ENCODE measurements at places on chromosomes 7 and 10.

- no peak for DNase-seq
These were observed 71.5 kb downstream of the XPNPEP1 start for GRCh38 chr10:109851616-109852474.

DNA sequence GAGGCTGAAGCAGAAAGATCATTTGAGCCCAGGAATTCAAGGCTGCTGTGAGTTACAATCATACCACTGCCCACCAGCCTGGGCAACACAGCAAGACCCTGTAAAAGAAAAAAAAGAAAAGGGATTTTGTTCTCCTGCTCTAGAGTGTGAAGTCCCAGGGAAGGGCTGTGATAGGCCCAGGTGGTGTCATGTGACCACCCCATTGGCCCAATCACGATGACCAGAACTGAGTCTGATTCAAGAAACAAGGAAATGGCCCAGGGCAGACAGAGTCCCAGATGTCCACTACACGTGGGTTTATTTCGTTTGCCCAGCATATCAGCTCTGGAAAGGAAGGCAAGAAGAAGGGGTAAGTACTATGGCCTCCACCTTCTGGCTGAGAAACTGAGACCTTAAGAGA, 81.3 kb upstream of the CUX1 start:
- no peak for DNase-seq

DNA sequence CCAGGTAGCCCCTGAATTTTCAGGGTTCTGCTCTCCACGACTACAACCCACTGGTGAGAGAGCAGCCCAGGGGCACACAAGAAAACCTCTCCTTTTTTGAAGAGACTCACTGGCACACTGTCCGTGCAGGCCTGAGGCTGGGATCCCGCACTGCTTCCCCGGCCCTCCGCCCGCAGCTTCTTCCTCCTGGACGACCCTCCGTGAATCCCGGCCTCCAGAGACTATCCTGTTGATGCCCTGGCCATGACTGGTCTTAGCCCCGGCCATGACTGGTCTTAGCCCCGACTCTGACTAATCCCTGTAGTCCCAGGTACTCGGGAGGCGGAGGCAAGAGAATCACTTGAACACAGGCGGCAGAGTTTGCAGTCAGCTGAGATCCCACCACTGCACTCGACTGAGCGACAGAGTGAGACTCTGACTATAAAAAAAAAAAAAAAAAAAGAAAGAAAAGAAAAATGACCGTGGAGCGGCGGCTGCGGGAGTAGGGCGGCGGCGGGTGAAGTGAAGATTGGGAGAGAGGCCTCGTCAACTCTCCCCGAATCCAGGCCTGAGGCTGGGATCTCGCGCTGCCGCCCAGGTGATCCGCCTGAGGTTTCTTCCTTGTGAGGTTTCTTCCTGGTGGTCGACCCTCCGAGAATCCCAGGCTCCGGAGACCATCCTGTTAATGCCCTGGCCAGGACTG, 196.4 kb downstream of the ZNF716 start:
- no peak for DNase-seq

DNA sequence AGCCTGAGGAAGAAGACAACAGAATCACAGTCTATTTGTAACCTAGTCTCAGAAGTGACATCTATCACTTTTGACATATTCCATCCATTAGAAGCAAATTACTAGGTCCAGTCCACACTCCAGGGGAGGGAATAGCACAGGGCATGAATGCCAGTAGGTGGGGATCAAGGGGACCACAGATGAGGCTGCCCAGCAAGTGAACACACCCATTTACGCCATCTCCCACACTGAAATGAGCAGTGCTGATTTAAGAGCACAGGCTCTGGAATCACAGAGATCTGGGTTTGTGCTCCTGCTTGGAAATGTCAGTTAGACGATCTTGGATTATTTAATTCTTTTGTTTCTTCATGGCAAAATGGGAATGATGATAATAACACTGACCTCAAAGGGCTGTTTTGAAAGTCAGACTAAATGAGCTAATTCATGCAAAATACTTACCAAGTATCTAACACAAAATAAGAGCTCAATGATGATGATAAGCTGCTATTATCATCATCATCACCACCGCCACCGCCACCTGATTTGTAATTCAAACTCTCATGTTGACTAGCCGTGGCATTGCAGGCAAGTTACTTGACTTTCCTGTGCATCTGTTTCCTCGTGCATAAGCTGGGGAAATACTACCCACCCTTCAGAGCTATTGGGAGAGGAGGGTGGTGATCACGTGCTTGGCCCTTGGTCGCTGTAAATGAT, 138.9 kb upstream of the KLF14 start:
- no peak for DNase-seq

DNA sequence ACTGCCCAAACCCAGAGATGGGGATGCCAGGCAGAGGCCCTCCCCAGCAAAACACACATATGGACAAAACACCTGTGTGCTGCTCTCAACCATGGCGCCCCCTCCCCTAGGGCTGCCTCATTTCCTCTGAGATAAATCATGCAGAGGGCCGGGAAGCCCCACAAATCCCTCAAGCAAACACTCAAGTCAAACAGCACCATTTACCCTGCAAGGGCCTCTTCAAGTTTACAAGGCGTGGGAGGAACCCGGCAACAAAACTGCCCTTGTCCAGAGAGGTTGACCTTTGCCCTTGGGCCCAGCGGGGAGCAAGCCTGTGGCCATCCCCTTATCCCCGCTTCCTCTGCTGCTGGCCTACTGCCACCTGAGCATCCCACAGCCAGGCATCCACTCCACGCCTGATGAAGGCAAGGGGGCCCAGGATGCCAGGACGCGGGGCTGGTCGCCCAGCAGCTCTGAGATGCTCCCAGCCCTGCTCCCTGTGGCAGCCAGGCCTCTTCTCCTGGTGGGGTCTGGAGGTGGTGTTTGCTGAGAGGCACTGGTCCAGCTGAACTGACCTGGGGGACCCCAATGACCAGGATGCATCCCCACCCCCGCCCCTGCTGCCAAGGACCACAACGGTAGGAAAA, 77.4 kb downstream of the DLG5 start:
- no peak for DNase-seq

DNA sequence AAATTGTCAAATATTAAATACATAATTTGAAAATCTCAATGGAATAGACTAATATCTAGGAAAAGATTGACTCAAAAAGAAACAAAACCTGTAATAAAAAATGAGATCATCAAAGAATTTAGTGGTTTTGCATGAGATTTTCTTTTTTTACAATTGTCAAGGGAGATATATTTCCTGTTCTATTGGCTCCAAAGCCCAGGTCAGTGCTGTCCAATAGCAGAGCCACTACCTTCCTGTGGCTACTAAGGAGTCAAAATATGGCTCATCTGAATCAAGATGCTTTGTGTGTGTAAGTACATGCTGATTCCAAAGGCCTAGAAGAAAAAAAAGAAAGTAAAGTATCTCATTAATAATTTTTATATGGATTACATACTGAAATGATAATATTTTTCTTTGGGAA, 191.9 kb downstream of the C7orf25 start:
- no peak for DNase-seq

DNA sequence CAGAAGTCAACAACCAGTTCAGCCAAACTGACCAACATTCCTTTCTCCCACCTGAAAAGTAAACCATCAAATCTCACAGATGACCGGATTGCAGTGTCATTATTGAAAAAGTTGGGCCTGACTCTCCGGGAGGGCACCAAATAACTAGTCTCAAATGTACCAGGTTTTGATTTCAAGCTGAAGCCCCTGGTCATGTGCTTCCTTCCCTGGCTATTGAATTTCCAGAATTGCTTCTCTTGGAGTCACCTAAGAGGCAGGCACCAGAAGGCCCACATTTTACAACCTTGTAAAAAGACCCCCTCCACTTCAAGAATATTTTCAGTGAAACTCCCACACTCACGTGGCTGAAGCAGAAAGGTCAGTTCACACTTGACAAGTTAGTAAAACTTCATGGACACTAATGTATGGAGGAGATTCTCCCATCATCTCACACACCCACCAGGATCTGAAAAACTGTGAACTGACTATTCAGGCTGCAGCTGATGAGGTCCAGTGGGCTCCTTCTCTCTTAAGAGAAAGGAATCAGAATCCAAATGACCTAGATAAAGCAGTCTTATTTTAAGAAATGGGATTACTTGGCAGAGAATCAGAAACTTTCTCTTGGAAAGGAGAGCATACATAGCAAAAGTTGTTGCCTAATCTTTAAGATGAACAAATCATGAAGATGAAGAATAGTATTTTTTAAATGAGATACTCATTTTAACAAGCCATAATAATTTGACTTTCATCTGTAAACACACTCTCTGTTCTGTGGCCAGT, 53.6 kb downstream of the DLD start:
- no peak for DNase-seq

Measured in astrocyte of the spinal cord (primary cell).